Stimulated activated CD4-positive, alpha-beta T cell treated with anti-CD3 and anti-CD28 coated beads, Interleukin-15, amount 100 ng/mL, for 48 hours (primary cell): ENCODE measurements at places on chromosomes 7 and 10.

DNA sequence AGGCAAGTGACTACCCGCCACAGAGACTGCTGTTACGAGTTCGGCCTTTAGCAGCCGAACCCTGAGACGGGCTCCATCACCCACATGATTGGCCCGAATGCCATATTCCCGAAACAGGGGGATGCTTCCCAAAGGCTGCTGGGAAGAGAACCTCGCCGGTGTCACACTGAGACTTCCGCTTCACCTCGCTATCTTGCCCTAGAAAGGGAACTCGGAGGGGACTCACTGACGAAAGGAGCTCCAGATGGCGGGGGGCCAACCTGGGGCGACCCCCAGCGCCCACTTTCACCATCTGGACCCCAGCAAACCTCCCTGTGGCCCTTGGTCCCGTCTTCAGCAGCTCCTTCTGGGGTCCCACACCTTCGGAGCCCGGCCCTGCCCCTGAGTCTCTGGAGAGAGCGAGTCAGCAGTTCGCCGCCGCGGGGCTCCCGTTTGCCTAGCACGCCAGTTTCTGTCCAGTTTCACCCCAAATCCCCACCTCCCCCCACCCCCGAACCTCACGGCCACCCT lies 529 bp downstream of the HPS1 start:
- no peak for DNase-seq

DNA sequence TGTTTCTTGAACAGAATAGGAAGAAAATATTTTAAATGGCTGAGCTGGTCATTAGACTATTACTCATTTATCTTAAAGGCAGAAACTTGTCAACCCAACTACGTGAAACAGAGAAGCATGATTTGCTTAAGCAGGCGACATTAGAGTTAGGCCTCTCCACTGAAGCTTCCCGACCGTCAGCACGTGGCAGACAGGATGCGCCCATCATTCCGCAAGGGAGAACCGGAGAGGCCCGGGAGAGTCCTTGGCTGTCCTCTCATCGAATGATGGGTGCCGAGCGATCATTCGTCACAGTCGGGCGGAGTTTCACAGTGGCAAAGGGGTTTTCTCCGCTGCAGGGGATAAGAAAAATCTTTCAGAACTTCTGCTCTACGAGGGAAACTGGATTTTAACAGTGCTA lies 11.8 kb downstream of the BRI3 start:
- DNase-seq, result no peak

DNA sequence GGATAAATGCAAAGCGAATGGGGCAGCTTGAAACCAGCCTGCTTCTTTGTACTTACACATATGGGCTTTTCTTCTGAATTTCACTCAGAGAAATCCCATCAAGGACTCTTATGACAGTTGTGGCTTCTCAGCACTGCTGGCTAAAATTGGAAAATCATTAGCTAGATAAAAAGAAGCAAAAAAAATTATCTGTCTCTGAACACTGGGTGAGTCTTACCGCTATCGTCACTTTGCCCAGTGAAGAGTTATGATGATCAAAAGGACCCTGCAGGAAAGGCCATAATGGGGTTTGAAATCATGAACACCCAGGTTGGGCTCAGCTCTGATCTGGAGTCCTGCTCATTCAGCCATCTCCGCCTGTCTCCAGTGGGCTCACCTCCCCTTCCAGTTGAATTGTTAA lies 34.3 kb downstream of the AOAH start:
- DNase-seq, result no peak

GRCh38 chr10:24556750-24557742 lies 166.6 kb downstream of the ARHGAP21 start:
- DNase-seq, result no peak

DNA sequence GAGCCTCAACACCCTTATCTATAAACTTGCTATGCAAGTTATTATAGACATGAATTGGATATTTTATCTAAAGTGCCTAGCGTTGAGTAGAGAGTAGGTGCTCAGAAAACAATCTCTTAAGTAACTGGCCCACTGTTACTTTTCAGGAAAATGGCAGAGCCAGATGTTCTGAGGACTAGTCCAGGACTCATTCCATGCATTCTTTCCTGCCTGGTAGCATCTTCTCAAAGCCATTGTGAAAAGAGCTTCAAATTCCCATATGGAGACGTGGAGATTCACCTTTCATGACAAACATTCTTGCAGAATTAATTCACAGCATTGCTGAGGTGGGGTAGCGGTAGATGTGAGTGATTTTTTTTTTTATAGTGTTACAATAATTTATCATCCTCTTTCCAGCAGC lies 35.9 kb upstream of the ITPRID1 start:
- no peak for DNase-seq

- no peak for DNase-seq
Measured at GRCh38 chr10:68132391-68132790, 23.1 kb downstream of the MYPN start.

GRCh38 chr7:76292213-76292573 lies 10.3 kb upstream of the HSPB1 start:
- no peak for DNase-seq

- DNase-seq, result no peak
Measured at GRCh38 chr7:132084776-132085388, 491.4 kb downstream of the PLXNA4 start.

DNA sequence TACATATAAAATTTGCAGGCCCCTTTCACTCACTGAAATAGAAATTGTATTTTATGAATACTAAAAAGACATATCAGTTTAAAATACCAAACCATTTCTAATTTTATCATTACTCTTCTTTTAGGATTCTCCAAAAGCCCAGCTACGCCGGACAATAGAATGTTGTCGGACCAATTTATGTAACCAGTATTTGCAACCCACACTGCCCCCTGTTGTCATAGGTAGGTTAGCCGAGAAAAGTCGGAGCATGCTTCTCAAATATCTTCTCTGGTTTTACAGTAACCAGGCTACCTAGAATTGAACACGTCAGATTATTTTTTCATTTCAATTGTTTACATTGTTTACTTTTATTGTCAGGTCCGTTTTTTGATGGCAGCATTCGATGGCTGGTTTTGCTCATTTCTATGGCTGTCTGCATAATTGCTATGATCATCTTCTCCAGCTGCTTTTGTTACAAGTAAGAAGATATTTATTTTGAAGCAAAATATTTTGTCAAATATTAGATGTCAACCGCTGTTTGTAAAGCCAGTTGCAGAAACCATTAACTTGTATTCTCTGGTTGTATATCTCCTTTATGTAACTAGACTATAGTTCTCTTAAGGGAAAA lies 57.6 kb downstream of the MMRN2 start:
- DNase-seq, result peak; percentile 3

DNA sequence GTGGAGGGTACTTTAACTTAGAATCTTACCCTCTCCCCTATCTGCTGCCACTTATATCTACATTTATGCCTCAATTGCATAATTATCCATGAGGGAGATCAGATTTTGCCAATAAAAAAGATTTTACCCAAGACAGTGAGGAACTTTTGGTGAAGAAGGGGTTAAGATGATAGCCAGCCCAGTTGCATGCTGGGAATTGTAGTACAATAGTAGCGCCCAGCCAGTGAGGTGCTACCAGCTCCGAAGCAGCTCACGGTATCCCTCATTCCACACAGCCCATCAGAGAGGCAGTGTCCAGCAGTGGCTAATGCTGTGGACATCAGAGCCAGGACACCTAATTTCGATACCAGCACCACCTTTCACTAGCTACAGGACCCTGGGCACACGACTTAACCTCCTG lies 5.9 kb upstream of the LGI1 start:
- DNase-seq, result no peak

DNA sequence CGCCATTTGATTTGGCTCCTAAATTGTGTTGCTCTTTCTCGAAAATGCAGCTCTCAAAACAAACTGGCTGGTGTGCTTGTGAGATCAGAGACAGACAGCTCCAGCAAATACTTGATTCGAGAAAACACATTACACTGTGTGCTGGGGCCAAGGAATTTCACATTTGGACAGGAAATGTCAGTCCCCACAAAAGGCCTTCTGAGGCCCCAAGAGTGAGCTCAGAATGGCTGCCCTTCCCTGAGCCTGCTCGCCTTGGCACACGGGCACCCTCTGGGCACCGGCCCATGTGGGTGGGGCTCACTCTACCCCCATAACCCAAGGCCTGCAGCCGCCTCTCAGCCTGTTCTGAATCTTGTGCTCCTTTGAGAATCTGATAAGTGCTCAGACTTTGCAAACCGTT lies 13.9 kb upstream of the HSPA12A start:
- DNase-seq, result no peak

- DNase-seq, result no peak
Measured at GRCh38 chr7:137305901-137306621, 37.5 kb downstream of the PTN start.

DNA sequence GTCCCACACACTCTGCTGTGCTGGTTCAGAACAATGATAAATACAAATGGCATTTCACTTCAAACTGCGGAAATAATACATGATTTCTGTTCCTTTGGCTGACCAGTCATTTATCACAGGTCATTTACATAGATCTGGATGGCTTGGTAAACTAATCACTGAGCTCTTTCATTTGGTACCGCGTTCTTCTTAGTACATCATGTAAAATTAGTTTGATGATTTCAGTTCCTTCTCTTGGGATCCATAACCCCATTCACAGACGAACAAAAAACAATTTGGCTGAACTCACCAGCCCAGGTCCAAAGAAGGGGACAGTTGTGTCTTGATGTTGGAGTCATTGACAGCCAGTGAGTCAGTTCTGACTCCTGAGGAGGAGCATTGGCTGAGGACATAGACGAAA lies 689.8 kb downstream of the INHBA start:
- DNase-seq, result no peak

DNA sequence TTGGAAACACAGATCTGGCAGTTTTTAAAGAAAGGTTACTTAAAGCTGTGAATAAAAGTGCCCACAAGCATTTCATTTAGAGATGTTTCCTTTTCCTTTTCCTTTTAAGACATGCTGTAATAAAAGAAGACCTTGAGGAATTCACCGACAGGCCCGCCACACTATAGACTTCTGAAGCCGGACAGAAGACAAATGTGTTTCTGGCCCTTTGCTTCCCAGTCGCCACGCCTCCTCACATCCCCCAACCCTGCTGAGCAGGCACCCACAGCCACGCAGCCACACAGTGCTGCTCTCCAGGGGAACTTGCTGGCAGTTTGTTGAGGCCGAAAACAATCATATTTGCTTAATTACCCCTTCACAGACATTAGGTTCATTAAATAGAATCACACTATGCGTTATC lies 83.4 kb downstream of the SLC25A13 start:
- DNase-seq, result no peak

DNA sequence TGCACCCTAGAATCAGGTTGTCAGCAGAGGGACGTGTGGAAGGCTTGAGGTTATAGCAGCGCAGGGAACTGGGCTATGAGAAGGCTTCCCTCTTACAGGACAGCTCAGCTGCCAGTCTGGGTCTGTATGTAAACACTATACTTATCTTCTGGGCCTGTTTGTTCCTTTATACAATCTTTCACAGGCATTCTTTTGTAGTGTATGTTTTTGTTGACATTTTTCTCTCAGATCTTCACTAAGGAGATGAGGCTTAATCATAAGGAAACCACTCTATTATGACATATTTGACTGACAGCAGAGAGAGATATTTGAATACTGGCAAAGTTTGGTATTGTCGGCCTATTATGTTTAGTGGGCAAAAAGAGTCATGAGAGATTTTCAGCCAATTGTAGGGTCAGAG lies 929 bp downstream of the GBF1 start:
- no peak for DNase-seq
